NCI-H2081 treated with DMSO at 0.1 percent for 48 hours (cell line): ENCODE measurements at places on chromosomes 7 and 10.

- no peak for DNase-seq
Measured at GRCh38 chr7:2834748-2835441, 9.2 kb downstream of the GNA12 start.

DNA sequence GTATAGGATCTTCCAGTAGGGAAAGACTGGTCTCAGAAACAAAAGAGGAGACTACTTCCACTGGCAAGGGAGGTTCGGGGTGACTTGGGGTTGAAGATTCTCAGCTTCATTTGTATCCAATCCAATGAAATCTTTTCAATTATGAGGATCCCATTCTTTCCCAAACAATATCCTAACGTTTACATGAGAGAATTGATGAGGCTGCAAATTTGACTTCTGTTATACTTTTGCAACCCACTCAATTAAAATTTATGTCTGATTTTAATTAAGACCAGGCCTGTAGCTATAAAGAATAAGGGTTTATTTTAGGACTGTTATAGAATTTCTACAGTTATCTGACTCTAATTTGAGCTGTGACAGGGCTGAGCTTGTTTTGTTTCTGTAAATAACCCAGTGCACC, 251.5 kb downstream of the ANKRD7 start:
- no peak for DNase-seq

- no peak for DNase-seq
Measured at GRCh38 chr10:48843198-48843597, 96.4 kb downstream of the LRRC18 start.

DNA sequence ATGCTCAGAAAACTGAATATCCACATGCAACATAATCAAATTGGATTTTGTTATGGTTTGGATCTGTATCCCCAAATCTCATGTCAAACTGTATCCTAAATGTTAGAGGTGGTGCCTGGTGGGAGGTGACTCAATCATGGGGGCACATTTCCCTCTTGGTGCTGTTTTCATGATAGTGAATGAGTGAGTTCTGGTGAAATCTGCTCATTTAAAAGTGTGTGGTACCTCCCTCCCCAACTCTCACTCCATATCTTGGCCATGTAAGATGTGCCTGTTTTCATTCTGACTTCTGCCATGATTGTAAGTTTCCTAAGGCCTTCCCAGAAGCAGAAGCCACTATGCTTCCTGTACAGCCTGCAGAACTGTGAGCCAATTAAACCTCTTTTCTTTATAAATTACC, 239.6 kb upstream of the KLF14 start:
- no peak for DNase-seq

DNA sequence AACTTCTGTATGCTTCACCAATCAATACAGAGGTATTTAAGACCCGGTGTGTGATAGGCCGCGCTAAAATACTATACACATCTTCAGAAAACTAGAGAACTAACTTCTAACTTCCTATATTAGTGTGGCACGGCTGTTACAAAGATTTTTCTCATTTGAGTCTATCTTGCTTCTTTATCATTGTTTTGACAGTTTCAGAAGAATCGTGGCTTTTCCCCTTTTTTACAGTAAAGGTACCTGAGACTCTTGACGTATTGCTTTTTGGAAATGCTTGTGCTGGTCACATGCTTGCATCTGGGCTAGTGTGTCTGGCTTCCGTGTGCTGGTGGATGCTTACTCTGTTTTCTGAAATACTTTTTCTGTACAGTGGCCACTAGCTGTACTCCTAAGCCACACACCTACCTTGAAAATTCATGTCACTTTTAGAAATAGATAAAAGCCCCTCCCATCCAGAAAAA, 12.7 kb downstream of the IKZF1 start:
- no peak for DNase-seq

DNA sequence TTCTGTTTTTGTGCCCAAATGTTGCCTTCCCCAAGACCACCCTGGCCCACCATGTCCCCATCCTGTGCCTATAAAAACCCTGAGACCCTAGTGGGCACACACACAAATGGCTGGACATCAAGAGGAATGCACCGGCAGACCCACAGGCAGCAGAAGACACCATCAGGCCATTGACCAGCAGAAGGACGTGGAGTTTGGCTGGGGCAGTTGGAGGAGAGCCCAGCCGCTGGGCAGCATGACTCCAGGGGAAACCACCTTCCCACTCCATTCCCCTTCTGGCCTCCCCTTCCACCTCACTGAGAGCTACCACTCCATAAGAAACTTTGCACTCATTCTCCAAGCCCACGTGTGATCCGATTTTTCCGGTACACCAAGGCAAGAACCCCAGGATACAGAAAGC, 309.2 kb downstream of the CAMK1D start:
- DNase-seq, result no peak

DNA sequence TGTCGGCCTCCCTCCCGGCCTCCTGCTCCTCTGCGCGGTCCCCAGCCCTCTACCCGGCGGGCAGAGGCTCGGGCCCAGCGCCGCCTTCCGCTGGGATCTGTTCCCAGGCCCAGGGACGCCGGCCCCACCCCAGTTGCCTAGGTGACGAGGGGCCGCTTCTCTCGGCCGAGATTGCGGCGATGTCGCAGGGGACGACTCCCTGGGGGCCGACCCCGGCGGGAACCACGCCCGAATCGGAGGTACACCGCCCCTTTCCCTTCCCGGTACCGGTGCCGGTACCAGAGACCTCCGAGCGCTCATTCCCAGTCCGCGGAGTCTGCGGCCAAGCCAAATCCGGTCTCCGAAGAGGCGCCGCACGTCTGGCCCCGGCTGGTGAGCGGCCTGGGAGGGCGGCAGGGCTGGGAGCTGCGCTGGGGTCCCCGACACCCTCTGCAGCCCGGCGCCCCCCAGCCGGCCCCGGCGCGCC, at the start of gene CABCOCO1:
CABCOCO1 (plus strand) TSS at position 136 of the 466 bp plus-strand sequence; CDS start at position 180, 44 bp downstream.
- no peak for DNase-seq

- DNase-seq, result no peak
Measured at GRCh38 chr7:46383605-46384004, 462.5 kb upstream of the IGFBP3 start.
